ENCODE measurements at places on chromosomes 7 and 10.

GRCh38 chr10:132520177-132520811, 17.3 kb upstream of the INPP5A start:
- no peak for DNase-seq

GRCh38 chr7:118328505-118329211, 104.2 kb downstream of the ANKRD7 start:
- no peak for DNase-seq

DNA sequence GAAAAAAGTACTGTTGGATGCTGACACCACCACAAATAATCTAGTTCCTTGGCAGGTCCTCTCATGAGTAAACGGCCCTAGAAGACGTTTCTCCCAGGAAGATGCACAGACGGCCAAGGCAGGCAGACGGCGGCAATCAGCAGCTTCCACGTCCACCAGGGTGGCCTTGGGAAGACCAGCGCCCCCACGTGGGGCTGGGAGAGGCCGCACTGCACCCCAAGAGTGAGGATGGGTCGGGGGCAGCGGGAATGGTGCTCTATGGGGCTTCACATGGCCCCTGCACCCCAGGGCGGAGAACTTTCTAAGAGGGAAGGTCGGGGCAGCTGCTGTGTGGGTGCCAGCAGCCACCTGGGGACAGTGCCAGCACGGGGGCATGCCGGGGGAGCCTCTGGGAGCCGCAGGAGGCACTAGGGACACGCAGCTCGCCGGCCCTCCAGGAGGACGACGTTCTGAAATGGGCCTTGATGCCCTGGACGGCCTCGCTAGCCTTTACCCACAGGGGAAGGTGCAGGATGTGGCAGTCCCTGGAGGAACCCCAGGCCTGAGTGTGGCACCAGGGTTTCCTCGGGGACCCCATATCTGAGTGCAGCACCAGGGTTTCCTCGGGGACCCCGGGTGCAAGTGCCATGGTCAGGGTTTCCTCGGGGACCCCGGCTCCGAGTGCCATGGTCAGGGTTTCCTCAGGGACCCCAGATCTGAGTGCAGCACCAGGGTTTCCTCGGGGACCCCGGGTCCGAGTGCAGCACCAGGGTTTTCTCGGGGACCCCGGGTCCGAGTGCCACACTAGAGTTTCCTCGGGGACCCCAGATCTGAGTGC, 539.9 kb downstream of the DNAJB6 start:
- DNase-seq = no peak

DNA sequence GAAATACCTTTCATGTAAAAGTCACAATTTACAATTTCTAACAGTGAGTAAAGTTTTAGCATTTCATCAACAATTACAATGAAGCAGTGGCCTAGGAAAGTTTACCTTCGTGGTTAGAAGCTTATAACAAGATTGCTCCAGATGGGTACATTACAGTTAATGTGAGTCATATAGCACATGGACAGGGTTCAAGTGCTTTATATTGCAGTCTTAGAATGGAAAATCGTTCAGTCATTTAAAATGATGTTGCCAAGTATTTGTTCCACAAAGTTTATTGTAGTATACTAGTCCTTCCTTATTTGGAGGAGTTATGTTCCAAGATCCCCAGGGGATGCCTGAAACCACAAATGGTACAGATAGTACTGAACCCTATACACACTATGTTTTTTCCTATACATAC, 174.6 kb upstream of the TARP start:
- no peak for DNase-seq

DNA sequence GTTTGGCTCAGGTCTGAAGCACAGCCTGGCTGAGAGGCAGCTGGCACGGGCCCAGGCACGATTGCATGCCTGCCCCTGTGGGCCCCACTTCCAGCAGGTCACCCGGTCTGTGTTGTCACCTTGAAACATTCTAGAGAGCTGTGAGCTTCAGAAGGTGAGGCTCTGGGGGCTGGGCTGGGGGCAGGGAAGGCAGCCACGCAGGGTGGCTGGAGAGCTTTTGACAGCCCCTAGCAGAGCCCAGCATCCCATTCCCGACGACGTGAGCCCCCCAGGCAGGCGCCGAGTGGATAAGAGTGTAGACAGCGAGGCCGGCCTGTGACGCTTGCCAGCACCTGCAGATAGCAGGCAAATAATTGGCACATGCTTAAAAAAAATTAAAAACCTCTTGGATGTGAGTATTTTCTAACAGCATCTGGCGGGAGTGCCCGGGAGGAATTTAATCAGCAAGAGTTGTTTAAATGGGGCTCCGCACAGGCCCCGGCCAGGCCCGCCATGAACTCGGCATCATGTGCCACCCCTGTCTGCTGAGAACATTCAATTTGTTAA, 212.0 kb upstream of the TBX20 start:
- no peak for DNase-seq

GRCh38 chr7:42272793-42273665, 36.0 kb upstream of the GLI3 start:
- no peak for DNase-seq

GRCh38 chr10:3126741-3127346, 45.7 kb downstream of the PITRM1 start:
- no peak for DNase-seq

DNA sequence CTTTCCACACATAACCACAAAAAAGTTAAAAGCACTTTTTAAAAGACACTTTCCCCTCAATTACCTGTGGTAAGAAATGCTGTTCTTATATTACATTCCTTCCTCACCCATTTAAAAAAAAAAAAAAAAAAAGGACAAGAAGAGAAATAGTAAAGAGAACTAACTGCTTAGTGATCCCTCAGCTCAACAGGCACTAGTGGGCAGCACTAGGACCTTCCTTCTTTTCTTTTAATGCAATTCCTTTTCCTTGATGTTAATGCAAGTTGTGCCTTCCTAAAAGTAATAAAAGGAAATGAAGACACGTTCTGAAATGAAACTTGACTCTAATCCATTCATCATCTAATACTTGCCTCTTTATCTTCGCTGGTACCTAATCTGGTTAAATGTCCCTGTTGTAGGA, 189.7 kb downstream of the TCF7L2 start:
- no peak for DNase-seq

DNA sequence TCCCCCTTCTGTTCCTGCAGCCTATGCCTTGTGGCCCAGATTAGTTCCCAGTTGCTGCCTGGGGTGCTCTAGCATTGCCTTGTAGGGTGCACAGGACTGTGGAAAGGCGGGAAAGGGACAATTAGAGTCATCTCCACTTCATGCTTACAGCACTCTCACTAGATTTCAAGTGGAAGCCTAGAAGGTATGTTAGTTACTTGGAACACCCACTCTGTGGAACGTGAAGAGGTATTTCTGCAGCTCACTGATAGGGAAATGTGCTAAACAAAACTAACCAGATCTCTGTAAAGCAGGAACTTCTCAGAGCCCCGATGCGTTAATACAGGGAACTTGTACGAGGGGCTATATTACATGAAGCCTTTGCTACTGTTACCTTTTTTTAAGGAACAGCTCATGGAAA, 19.4 kb downstream of the STMP1 start:
- no peak for DNase-seq

DNA sequence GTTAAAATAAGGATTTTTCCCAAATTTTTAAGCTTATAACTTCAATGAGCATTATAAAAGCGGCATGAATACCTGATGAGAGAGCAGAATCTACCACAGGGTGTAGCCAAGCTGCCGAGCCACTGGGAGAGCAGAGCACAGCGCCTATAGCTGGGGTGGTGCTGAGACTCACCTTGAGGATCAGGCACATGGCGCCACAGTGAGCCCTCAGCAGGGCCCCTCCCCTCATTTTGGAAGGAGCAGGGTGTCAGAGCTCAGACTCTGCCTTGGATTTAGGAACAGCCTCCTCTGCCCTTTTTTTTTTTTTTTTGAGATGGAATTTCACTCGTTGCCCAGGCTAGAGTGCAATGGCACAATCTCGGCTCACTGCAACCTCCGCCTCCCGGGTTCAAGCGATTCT, 118.6 kb downstream of the SRPK2 start:
- no peak for DNase-seq

- no peak for DNase-seq
These were observed 253.3 kb downstream of the DIP2C start for GRCh38 chr10:436013-436697.

DNA sequence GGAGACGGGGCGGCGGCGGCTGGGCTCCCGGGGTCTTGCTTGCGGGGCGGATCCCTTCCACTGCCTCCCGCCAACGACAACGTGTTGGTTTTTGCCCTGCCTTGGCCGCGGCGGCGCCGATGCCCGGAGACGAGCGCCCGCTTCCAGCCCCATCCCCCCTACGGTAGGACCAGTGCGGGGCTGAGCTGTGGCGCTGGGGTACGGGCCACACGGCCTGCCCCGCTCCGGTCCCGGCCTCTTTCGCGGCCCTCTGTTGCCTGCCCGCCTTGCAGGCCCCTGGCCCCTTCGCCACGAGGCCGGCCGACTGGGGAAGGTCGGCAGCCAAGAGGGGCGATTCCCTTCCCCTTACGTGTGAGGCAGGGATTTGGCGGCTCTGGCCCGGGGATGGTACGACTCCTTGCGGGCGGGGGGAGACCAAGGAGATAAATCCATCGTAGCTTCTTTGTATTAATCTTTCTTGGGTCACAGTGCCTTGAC, 488 bp downstream of the EIF4H start:
- no peak for DNase-seq

- DNase-seq = no peak
These were observed 234.9 kb downstream of the HGF start for GRCh38 chr7:81534996-81535395.

DNA sequence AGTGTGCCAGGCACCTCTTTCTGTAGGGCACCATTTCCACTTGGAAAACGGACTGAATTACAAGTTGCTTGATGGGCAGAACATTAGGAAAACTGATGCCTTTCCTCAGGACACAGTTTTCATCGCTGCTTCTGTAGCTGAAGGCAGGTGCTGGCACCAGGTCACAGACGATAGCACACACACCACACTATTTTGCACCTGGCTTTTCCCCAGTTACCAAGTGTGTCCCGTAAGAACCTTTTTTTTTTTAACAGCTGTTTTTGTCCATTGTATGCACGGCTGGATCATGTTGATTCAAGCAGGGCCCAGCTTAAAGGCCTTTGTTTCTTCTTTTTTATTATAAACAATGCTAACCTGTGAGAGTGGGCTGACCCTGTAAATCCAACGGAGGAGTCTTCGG, 1.3 kb upstream of the GET4 start:
- DNase-seq = no peak

DNA sequence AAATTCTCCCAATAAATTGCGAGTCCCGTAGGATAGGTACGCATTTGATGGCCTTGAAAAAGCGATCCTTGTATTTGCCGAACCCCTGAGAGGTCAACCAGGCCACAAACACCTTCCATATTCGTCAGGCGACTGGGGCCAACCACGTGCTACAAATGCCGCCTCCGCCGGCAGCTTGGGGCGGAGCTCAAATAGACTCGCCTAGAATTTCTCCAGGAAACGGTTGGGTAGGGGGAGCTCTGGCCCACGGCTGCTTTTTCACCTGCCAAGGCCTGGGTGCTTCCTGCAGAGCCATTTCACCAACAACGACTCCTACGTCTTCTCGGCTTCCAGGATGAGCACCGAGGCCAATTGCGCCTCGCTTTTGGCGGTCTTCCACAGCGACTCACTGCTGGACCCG, 53.4 kb upstream of the KIF5B start:
- no peak for DNase-seq

DNA sequence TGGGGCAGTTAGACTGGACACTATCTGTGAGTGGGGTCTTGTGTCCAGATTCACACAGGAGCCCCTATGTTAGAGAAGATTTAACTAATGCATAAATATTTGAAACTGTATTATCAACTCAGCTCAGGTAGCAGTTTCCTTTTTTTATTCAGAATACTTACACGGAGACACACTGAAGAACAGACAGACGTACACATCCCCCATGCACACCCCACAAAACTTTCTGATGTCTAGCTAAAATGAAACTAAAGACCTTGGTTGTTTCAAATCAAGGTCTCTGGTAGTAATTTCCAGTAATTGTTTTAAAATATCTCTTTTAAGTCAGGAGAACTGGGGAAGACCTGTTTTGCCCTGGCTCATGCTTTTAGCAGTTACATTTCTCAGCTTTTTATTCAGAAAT, 55.7 kb upstream of the PRKCQ start:
- no peak for DNase-seq

DNA sequence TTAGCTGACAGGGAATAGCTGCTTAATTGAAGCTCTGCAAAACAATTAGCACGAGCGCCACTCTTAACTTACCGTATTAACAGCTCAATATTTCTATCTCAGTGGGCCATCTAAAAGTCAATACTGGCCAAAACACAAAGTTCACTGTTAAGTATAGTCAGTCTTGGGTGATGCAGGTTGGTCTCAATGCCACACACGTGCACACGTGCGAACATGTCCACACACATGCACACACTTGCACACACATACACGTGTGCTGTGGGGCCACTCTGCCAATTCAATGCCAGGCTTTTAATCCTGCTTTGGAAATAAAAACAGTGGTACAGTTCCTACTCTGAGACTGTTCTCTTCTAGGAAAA, 105.1 kb downstream of the GRB10 start:
- DNase-seq = no peak

DNA sequence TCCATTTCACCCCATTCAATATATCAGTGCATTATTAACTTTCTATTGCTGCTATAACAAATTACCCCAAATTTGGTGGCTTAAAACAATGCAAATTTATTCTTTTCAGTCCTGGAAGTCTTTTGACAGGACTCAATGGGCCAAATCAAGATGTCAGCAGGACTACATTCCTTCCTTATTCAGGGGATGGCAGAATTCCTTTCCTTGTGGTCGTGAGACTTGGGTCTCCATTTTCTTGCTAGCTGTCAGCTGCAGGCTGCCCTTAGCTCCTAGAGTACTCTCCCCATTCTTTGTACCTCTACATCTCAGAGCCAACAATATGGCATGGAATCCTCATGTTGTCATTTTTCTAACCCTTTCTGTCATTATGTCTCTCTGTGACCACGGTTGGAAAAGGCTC, 310.6 kb downstream of the HDAC9 start:
- DNase-seq = no peak

- DNase-seq = no peak
These were observed 1.0 kb upstream of the DENND2A start for GRCh38 chr7:140641524-140642195.

- no peak for DNase-seq
These were observed 25.2 kb upstream of the LSM8 start for GRCh38 chr7:118158766-118159165.

- no peak for DNase-seq
These were observed 64.6 kb downstream of the KLF6 start for GRCh38 chr10:3720228-3721019.

- no peak for DNase-seq
These were observed 11.8 kb downstream of the FAM3C start for GRCh38 chr7:121384265-121384664.

DNA sequence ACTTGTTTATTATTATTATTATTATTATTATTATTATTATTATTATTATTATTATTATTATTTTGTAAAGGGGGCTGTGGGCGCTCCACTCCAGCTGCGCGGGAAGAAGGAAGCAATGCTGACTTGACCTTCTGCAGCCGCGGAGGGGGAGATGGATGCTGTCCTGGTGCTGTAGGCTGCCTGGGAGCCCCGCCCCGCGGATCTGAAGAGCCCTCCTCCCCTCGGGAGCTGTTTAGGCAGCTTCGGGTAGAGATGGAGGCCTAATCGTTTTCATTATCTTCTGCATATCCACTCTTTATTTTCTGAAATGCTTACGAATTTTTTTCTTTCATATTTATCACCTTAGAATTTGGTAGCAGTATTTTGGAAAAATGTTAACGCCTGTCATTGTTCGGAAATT, 101.2 kb upstream of the KLF6 start:
- DNase-seq = no peak

GRCh38 chr10:48399056-48399541, 92.6 kb downstream of the MAPK8 start:
- DNase-seq = no peak

GRCh38 chr10:112784022-112784461, 166.0 kb upstream of the TCF7L2 start:
- no peak for DNase-seq

GRCh38 chr7:157475601-157476000, 138.8 kb downstream of the DNAJB6 start:
- DNase-seq = no peak

All from stimulated activated CD4-positive, alpha-beta T cell treated with anti-CD3 and anti-CD28 coated beads, TNF-alpha, amount 100 ng/mL, for 4 hours (primary cell).